ENCODE measurements at places on chromosomes 7 and 10.

GRCh38 chr7:36175886-36176285 is 22.8 kb downstream of the EEPD1 start:
- no peak for DNase-seq

DNA sequence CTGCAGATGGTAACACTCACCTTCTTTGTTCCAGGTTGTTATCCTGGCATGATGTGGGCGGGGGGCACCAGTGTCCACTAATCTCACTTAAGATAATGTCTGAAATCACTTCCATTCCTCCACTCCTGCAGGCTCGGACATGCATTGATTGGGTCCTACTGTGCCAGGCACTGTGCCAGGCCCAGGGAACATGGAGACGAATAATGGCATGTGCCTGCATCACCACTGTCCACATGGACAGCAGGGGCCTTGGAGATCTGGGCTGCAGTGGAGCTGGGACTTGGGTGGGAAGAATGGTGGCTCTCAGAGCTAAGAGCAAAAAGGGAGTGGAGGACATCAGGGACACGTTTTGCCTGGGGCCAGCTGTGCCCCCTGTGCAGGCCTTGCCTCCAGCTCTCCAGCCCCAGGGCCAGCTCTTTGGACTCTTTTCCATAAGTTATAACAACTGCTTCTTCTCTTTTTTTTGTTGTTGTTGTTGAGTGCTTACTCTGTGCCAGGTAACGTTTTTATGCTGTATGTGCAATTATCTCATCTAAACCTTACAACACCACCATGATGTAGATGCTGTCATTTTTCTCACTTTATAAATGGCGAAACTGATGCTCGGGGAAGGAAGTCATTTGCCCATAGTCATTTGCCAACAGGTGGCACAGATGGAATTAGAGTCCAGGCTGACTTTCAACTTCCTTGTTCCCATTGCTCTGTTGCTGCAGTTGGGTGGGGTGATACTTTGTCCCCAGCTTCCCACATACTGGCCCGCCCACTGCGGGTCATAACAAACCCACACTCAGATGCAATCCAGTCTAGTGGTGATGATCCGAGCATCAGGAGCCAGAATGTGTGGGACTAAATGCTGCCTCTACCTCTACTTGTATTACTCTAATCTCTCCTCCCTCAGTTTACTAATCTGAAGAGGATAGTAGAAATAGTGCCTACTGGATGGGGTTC is 19.1 kb downstream of the PLPP4 start:
- no peak for DNase-seq

- DNase-seq = no peak
Measured at GRCh38 chr10:34494012-34494411, 321.1 kb downstream of the PARD3 start.

- no peak for DNase-seq
Measured at GRCh38 chr10:26326851-26327250, 110.3 kb downstream of the GAD2 start.

Measured in stimulated activated CD4-positive, alpha-beta T cell treated with anti-CD3 and anti-CD28 coated beads, Interleukin-4, amount 100 ng/mL, for 1 hour (primary cell).